ENCODE measurements at places on chromosomes 1 and 21.

GRCh38 chr1:99305626-99306025, 41.3 kb downstream of the PLPPR4 start:
- DNase-seq, result no peak

DNA sequence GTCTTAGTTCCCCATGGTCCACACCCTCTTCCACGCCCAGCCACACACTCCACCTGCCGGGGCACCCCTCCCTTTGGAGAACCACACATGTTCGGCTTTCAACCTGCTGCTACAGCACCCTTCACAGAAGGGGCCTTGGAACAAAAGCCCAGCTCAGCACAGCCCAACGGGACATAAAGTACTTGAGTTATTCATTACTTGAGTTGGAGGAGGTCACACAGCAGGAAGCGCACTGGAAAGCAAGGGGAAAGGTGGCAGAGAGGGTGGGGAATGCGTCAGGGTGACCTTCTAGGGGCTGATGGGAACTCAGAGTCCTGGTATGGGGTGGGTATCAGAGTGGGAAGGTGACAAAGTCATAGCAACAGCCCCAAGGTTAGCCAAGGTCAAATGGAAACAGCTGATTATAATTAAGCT, 3.0 kb upstream of the ATP1B1 start:
- no peak for DNase-seq

DNA sequence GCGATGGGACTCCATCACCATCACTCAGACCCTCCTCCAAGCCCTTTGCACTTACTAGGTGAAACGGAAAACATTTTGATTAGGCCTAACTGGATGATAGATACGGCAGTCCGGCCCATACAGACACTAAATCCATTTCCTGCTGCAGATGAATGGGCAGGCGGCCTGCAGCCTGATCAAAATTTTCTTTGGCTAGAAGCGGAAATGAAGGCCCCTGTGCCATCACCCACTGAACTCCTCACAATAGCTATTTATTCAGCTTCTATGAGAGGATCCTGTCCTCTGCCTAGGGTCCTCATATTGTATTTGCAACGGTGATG, 200.5 kb downstream of the OMA1 start:
- DNase-seq, result no peak

- DNase-seq, result no peak
These were observed 96.8 kb upstream of the LMO4 start for GRCh38 chr1:87231703-87232367.

GRCh38 chr1:27372022-27372807, 2.4 kb downstream of the FCN3 start:
- no peak for DNase-seq

DNA sequence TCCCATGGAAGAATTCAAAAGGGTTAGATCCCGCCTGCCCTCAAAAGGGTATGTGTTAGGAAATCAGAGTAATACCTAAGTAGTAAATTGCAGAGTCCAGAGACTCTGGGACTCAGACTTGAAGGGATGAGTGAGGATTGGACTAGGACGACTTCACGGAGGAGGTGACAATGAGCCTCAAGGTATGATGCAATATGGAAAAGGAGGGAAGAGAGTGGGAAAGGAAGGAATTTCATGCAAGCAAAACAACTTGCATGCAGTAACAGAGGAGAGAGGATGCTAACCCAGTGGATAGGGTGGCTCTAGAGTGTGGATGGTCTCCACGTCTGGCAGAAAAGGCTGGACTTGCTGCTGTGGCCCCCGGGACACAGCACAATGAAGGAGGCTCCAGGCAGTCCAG, 4.8 kb downstream of the CAPN2 start:
- DNase-seq, result no peak

GRCh38 chr1:40338745-40339419, 21.8 kb upstream of the COL9A2 start:
- DNase-seq, result peak; percentile 89

- no peak for DNase-seq
These were observed 799.3 kb upstream of the CXADR start for GRCh38 chr21:16713331-16714117.

- DNase-seq, result no peak
These were observed 17.6 kb downstream of the GPR137B start for GRCh38 chr1:236159704-236160539.

- DNase-seq, result no peak
These were observed 1155.2 kb upstream of the B3GALT2 start for GRCh38 chr1:194341587-194341986.

DNA sequence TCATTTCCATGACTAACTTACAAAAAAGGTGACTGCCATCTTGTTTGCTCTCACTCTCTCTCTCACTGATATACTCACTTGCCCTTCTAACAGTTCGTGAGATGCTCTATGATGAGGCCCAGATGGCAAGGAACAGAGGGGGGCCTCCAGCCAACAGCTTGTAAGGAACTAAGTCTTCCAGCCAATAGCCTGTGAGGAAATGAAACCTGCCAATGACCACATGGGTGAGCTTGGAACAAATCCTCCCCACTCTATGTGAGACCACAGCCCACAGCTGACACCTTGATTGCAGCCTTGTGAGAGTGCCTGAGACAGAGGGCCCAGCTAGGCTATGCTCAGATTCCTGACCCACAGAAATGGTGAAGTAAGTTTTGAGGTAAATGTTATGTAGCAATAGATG, 153.7 kb downstream of the HHIPL2 start:
- DNase-seq, result no peak

GRCh38 chr1:37124501-37124900, 90.2 kb upstream of the GRIK3 start:
- no peak for DNase-seq

DNA sequence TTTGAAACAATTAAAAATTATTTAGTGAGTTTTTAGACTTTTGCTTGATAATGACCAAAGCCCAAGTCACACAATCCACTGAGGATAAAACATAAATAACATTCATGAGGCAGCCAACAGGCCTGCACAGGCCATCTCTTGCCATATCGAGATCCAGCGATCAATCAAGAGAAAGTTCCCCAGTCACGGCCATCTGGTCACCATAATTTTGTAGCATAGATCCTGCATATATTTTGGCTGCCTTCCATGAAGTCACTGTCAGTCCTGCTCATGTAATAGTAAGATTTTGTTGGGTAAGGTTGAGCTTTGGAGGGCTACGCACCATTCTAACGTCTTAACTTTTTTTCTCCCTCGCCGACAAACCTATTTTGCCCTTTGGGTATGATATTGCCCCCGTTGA, 17.5 kb downstream of the KPNA6 start:
- no peak for DNase-seq

DNA sequence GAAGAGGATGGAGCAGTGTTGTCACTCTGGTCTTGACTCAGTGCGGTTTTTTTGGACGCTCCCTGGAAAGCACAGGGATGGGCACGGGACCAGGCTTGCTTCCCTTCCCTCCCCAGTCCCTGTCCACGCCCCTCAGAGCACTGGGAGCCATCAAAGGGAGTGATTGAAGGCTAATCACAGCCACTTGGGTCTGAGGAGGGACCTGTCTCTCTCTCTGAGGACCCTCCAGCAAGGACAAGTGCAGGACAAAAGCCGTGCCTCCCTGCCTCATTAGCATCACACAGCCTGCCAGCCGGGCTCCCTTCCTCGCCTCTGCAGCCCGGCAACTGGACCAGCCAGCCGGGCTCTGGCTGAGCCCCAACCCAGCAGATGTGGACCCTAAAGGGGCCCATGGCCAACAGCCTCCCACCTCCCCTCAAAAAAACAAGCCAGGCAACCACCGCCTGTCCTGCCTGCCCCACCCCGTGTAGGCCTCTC, 18.6 kb upstream of the PDZK1IP1 start:
- DNase-seq, result no peak

DNA sequence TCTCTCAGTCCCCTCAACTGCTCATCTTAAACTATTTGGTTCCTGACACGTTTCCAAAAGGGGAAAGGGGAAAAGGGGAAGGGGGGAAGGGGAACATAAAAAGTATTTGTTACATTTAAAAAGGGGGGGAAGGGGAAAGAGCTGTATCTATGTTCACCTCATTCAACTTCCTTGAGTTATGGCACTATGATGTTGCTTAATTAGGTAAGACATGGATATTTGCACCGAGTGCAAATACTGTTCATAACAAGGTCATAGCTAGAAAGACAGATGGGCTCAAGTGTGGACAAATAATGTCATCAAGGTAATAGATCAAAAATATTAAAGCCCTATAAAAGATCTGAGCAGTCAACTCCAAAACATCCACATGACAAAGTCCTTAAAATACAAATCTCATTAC, 26.0 kb downstream of the GPBP1L1 start:
- no peak for DNase-seq

- DNase-seq, result no peak
These were observed 39.4 kb downstream of the OR10Z1 start for GRCh38 chr1:158644449-158644848.

DNA sequence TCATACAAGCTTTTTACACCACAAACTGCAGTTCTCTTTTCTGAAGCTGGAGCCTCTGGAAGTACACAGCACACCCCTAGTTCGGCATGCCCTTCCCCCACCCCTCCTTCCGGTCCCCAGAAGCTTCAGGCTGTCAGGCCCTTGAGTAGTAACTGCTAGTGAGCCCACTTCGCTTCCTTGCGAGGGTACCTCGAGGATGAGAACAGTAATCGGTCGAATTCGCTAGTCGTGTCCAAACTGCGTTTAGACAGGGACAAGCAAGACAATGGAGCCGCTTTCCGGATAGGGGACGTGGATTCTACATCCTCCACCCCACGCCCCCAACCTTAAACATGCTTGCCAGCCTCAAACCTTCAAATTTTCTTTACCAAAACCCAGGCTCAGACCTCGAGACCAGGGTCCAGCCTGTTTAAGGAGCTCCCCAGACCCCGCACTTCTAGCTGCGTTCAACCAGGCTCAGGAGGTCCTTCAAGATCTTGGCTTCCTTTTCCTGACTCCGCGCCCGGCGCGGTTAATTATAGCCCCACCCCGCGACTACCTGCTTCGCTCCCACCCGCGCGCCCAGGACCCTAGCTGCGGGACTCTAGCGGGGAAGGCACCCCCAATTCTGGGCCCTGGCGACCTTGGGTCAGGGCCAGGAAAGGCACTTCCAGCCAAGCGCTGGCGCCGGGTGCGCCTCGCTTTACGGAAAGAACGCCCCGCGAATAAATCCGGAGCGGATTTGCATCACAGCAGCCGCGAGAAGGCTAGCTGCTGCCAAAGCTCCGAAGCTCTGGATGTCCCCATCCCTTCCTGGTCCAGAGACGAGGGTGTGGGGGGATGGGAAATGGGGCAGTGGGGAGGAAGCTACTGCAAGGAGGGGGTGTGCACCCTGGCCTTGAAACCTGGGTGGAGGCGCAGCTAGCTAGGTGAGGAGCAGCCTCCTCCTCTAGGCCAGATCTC, 8.1 kb upstream of the TSPAN1 start:
- peak; percentile 51 for DNase-seq

DNA sequence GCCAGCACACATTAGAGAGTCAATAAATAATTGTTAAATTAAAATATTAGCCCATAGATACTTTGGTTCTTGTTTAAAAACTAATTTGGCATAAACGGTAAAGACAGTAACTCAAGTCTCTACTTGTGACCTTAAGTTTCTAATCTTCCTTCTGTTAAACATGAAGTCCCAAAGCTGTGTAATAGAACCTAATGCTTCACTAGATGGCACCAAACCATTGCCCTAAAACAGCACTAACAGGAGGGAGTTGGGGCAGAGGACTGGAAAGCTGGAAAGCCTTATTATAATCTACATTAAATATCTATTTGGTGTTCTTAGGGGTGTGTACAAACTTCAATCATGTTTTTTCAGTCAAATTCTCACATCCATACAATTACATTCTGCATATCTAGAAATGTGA, 176.7 kb downstream of the OLFM3 start:
- DNase-seq, result no peak

DNA sequence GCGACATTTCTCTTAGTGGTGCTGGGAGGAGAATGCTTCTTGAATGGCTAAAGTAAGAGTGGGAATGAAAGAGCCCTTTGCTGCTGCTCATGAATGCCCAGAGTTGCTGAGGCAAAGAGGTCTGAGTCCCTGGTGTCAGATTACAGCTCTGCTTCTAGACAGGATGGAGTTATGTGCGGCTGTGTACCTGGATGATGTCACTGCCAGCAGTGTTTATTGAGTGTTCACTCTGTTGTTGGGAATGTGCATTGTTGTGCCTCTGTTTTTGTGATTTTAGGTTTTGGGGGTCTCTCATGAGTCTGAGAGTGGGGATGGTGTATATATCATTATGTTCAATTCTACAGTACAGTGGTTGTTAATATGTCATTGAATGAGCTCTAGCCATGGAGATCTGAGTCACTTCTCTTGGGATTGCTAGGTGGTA, 2.7 kb downstream of the CDC14A start:
- no peak for DNase-seq

Measured in dorsolateral prefrontal cortex (tissue), 122 donors.